CD4-positive, CD25-positive, alpha-beta regulatory T cell (primary cell): ENCODE measurements at places on chromosomes 4 and X.

DNA sequence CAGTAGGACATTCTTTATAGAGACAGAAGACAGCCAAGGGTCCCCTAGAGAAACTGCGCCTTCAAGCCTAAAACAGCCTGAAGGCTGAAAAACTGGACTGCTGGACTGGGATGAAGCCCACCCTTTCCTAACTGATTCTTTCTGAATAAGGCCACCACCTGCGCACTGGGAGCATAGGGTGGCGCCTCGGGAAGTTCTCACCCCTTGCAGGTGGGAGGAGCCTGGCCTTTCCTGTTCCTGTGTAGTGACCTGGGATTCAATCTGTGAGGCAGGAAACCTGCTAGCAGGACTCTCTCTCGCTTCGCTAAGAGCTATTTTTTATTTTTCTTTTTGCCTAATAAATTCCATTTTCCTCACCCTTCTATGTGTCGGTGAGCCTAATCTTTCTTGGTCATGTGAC lies 61.8 kb upstream of the KLHL13 start:
- DNase-seq, result no peak

GRCh38 chr4:65502131-65502701 lies 168.1 kb downstream of the EPHA5 start:
- DNase-seq, result no peak

DNA sequence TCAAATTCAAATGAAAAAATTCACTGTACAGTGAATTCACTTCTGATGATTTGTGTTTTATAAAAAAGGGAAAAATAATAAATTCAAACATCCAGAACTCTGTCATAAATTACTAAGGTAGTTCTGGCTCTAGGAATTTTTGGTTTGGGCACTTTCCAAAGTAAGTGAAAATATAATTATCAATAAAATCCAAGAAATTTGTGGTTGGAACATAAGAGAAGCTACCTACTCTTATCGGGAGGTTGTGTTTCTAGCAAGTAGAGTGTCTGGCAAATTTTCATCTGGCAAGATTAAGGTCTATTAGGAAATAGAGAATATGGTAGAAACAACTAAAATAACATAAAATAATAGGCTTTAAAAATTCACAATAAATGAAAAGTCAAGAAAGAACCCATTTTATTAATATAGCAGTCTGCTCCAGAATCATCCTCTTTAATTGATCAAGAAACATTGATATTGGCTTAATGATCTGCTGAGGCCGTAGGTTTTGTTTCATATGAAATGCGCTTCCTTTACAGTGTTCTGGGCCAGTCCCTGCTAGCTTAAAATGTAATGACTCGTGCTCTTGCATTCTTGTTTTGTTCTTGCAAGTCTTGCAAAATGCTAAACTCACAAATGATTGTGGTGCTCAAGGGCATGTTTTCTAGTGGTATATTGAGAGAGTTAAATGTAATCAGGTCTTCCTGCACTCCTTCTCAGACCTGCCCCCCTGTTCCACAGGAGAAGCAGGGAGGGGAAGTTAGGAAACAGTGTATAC lies 331.4 kb downstream of the RAPGEF2 start:
- no peak for DNase-seq

DNA sequence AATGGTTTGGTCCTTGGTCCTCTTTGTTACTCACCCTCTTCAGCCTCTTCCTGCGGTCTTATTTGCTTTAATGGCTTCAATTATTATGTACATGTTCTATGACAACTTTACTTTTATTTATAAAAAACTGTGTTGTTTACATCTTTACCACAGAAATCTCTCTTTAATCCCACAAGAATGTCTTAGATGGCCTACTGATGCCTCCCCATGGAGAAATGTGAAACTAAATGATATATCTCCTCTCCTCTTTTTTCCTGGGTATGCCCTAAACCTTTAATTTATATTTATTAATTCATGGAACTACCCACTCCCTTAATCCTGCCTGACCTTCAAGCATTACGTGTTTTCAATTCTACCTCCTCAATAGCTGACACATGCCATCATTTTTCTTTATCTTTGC lies 573.2 kb downstream of the CENPC start:
- DNase-seq, result no peak

GRCh38 chrX:120316587-120317283 lies 5.5 kb upstream of the TMEM255A start:
- no peak for DNase-seq

GRCh38 chr4:107376293-107376692 lies 340.2 kb upstream of the DKK2 start:
- DNase-seq, result no peak

DNA sequence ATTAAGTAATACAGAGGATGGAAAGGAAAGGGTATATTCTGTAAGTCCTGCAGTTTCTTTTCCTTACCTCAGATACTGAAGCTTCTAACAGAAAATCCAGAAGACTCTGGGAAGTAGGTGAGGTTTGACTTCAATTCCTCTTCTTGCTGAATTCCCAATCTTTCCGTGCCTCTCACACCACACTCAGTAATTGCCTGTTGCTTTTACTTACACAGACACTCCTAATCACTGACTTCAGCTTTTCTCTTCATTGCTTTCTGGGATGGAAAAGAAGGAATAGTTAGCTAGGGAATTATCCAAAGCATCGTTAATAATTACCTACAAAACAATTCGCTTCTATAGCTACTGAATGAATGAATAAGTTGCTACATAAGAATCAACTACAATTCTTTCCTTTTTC lies 163.6 kb downstream of the FBXO8 start:
- DNase-seq, result no peak

DNA sequence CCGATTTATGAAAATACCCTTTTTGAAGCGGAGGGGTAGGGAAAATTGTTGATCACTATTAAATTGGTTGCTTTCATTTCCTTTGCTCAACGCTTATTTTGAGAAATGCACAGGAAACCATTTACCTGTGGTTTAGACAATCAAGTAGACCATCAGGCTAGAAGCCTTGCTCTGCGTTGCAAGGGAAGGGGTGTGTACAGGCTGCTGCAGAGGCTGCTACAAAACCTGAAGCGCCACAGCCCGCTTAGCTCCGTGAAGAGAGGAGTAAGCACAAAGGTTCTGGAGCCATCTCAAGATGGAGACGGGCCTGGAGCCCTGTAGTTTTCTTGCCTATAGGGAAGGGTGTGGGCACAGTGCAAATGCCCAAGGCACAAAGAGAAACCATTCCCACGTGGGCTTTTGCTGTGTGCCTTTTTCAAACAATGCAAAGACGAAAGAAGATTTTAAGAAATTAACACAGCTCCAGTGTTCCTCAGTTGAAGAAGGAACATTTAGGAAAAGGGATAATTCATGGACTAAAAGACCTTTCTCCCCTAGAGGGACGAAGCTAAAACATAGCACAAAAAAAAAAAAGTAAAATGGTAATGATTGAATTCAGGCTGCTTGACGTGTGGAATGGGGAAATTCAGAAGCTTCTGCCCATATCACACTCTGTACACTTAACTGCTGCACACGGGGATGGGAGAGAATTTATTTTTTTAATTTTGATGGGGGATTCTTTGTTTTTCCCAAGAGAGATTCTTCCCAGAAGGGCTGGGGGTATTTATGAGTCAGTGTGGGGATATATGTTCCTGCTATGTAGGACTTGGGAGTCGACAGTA lies 3.5 kb downstream of the TMSB4X start:
- DNase-seq, result peak; percentile 84

DNA sequence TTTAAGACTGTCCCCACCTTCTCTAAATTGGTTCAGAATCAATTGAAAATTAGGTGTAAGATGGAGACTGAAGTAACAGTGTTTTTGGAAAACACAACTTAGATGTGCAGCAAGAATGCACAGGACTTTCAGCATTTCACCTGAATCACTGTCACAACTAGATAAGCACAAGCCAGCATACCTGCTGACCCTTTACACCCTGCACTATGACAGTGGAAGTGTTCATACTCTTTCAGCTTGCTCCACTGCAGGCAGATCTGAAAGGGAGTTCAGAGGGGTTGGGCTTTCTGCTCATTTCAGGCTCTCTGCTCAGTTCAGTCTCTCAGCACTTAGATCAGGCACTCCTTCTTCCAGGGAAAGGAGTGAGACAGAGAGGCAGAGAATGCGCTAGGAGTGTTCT lies 22.8 kb downstream of the DCUN1D4 start:
- DNase-seq, result no peak

- DNase-seq, result no peak
These were observed 48.4 kb downstream of the IDS start for GRCh38 chrX:149456476-149457245.

DNA sequence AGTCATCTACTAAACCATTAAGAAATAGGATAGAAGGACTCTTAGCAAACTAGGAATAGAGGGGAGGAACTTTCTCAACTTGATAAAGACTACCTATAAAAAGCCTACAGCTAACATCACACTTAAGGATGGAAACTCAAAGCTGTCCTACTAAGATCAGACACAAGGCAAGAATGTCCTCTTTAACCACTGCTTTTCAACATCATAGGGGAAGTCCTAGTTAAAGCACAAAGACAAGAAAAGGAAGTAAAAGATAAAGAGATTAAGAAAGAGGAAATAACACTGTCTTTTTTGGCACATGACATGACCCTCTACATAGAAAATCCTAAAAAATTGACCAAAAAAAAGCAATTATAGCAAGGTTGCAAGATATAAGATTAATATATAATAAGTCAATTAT lies 136.6 kb downstream of the FBXW7 start:
- DNase-seq, result no peak

GRCh38 chrX:39600222-39600621 lies 497.5 kb downstream of the BCOR start:
- no peak for DNase-seq

DNA sequence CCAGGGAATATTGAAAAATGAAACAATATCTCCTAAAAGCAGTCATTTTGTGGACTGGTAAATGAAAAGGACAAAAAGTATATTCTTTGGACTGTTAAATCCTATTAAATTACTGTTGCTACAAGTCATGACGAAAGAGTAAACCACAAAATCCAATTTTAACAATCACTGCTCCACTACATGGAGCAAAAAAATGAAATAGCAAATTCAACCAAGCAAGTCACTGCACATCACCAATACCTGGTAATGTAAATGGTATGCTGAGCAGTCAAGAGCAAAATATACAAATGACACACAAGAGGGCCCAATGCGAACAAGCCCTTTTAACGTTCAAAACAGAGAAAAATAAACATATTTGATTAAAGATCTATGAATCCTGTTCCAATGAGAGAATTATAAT lies 126.2 kb downstream of the KLHL13 start:
- no peak for DNase-seq

DNA sequence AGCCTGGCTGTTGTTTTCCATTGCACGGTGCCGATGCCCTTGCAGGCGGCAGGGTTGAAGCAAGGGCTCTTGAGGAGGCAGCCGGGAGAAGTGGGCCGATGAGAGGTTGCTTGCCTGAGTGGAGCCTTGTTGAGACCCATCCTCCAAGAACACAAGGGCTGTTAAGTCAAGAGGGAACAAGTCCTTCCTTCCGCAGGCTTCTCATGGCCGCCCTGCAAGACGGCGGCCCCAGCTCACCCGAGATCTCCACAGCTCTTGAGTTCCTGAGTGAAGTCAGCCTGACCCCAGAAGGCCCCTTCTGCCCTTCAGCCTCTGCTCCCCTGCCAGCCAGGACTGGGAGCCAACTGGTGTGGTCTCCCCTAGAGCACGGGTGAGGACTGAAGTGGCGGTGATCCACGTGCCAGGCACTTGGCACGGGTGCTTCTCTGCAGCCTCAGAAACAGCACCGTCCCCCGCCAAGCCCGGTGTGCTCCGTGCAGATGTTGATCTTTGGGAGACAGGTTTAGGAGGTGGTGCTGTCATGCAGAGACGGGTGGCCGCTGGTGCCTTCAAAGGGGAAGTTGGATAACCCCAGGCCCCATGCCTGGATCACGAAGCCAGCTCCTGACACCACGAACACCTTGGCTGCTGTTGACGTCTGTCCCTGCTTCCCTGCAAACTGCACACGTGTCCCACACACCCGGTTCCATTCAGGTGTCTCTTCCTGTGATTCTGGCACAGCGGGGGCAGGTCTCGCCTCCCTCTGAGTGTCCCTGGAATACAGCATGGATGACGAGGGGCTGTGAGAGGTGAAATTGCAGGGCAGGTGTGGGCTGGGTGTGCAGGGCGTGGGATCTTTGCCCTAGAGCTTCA lies 164.4 kb upstream of the PSAPL1 start:
- DNase-seq, result no peak

GRCh38 chr4:119873794-119874325 lies 192.8 kb downstream of the MAD2L1 start:
- DNase-seq, result no peak

GRCh38 chr4:145907812-145908211 lies 30.8 kb downstream of the ZNF827 start:
- DNase-seq, result no peak

- DNase-seq, result no peak
These were observed 587 bp upstream of the AFF2 start for GRCh38 chrX:148499638-148500422.

GRCh38 chr4:164373021-164373420 lies 380.9 kb upstream of the SMIM31 start:
- DNase-seq, result no peak

DNA sequence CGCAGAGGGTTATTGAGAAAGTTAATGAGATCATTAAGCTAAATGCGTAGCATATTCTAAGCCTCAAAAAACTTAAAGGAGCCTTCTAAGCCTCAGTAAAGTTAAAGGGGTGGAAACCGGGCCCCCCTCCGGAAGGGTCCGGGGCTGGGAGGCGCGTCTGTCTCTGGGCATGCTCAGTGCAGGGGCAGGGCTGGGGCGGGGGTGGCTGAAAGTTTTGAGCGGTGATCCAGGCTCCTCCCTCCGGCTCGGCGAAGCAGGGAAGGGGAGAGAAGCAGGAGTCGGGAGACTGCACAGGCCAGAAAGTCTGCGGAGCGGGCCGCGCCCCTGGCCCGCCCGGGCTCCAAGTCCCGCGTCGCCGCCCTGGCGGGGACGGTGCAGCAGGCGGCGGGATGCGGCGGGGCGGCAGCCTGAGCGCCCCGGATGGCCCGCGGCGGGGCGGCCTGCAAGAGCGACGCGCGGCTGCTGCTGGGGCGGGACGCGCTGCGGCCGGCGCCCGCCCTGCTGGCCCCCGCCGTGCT lies at the start of gene EVC:
EVC (plus strand) TSS at position 241 of the 518 bp plus-strand sequence; CDS start at position 421, 180 bp downstream.
- no peak for DNase-seq

- DNase-seq, result no peak
These were observed 374.8 kb upstream of the GNPDA2 start for GRCh38 chr4:45100956-45101818.

GRCh38 chr4:134499074-134499473 lies 297.5 kb upstream of the PABPC4L start:
- no peak for DNase-seq

- DNase-seq, result no peak
These were observed 22.3 kb downstream of the APLN start for GRCh38 chrX:129632443-129632842.

GRCh38 chr4:61231421-61231820 lies 31.3 kb downstream of the ADGRL3 start:
- DNase-seq, result no peak

GRCh38 chr4:185457136-185457535 lies 14.4 kb downstream of the CCDC110 start:
- no peak for DNase-seq

GRCh38 chr4:88015659-88016295 lies 8.3 kb downstream of the PKD2 start:
- no peak for DNase-seq

GRCh38 chr4:165222651-165222994 lies 15.3 kb downstream of the KLHL2 start:
- DNase-seq, result no peak
